Endothelial cell (in vitro differentiated cells): ENCODE measurements at places on chromosomes 12 and 14.

GRCh38 chr14:101834800-101835547, 73.5 kb downstream of the PPP2R5C start:
- no peak for DNase-seq

DNA sequence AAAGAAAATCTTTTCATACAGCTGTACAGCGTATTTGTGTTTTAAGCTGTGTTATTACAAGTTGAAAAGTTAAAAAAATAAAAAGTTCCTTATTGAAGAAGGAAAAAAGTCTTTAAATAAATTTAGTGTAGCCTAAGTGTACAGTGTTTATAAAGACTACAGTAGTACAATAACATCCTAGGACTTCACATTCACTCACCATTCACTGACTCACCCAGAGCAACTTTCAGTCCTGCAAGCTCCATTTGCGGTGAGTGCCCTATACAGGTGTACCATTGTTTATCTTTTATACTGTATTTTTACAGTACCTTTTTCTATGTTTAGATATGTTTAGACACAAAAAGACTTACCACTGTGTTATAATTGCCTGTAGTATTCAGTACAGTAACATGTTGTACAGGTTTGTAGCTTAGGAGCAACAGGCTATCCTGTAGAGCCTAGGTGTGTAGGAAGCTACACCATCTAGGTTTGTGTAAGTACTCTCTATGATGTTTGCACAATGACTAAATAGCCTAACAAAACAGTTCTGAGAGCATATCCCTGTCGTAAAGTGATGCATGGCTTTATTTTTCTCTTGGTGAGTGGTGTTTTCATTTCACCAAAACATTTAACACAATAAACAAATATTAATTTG, 275.2 kb downstream of the DACT1 start:
- DNase-seq: no peak

GRCh38 chr14:29503903-29504302, 423.7 kb downstream of the PRKD1 start:
- DNase-seq: no peak

- DNase-seq: no peak
Measured at GRCh38 chr14:24256960-24257359, 6.0 kb downstream of the TGM1 start.

DNA sequence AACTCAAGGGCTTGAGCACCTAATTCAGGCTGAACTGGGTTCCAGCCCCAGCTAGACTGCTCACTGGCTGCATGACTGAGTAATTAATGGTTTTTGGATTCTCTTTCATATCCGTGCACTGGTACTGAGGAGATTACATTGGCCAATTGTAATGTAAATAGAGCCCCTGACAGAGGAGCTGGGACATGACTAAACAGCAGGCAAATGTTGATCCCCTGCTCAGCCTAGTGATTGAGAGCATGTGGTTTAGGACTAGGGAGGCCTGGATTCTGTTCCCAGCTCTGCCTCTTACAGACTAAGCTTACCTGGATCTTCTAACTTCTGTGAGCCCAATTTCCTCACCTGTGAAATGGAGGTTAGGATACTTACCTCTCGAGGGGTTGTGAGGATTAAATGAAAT, 204.3 kb downstream of the ESR2 start:
- no peak for DNase-seq

DNA sequence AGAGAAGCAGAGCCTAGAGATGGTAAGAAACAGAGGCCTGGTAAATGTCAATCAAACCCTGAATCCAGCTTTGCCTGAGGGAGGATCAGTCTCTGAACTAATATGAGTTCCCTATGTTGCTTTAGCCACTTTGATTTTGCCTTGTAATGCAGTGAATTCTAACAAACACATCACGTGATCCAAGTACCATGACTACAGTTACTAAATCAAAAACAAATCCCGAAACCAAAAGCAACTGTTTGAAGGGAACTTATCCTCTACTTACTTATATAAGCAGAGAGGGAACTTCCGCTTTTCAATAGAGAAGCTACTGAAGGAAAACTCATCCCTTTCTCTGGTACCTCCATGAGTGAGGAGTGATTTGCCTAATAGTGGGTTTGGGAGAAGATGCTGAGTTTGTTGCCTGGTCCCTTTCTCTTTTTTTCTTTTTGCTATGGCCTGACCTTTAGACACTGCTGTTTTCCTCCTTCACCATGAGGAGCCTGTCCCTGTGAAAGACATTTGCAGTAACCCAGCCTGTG, 7.7 kb upstream of the PPTC7 start:
- no peak for DNase-seq

DNA sequence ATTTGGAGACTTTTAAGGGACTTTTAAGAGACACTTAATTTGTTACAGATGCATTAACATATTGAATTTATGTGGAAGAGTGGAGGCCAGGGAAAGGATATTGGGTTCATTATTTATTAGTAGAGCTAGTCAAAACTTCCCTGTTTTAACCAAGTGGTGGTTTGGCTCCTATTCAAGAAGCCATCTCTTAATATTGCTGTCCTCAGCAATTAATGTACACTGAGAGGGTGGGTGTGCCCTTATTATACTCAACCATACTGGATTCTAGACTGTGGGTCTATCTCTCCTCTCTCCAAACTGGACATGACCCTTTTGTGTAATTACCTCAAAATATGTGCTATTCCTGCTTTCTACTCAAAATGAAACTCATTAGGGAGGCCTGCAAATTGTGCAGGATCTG, 398.7 kb upstream of the DDHD1 start:
- no peak for DNase-seq
